Breast epithelium (tissue), 4 donors: ENCODE measurements at places on chromosomes 11 and 22. TPM values are rescaled to one million over a fixed set of nuclear protein-coding genes. Genes with fewer than 3 reads are reported as not detected.

Gene SHISAL1
- total RNA-seq = 1.2 TPM

Gene FRMD8
- total RNA-seq = 22.9 TPM

Gene BBOX1
- total RNA-seq = 14.4 TPM

Gene PHF21B
- 4.1 TPM for total RNA-seq

Gene MISFA
- total RNA-seq = 2.6 TPM

Gene OOSP1
- not detected for total RNA-seq

Gene CDHR5
- total RNA-seq = not detected

Gene MEI1
- 4.3 TPM for total RNA-seq

Gene MUS81
- total RNA-seq = 29.8 TPM

Gene MYO7A
- total RNA-seq = 4.5 TPM

Gene EMID1
- 1.1 TPM for total RNA-seq

Gene KRTAP5-1
- not detected for total RNA-seq

Gene LDHAL6A
- not detected for total RNA-seq

Gene SCN2B
- 0.88 TPM for total RNA-seq

Gene NECTIN1
- total RNA-seq = 2.6 TPM

Gene TMEM151A
- total RNA-seq = 1.6 TPM

Gene HINFP
- total RNA-seq = 29.6 TPM

Gene FXYD2
- 2.0 TPM for total RNA-seq
